ENCODE measurements at places on chromosomes 4 and X. TPM values are rescaled to one million over a fixed set of nuclear protein-coding genes. Genes with fewer than 3 reads are reported as not detected.

- H3K36me3 ChIP-seq = no peaks in the 10 kb centered on the region
- peaks cover 5% of the 10 kb centered on the region for H3K4me1 ChIP-seq
- H3K27ac ChIP-seq = no peak overlapping the region
Observed at GRCh38 chr4:38189445-38189844, 229.2 kb downstream of the PTTG2 start.

DNA sequence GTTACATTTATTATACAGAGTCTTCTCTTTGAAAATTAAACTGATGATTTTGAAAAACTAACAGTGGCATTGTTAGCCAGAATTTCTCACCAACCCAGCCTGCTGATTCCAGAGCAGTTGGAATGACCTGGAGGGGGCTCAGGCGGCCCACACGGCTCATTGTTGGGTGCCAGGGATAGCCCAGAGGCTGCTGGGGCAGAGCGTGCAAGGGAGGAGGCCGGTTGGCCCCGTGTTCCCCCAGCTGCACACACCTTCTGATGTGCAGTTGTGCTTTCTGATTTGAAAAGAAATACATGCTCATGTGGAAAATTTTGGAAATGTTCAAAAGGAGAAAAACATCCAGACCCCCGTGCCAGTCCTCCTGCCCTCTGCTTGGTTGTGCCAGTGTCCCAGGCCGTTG, 20.6 kb downstream of the WFS1 start:
- no peaks in the 10 kb centered on the region for H3K36me3 ChIP-seq
- no peaks in the 10 kb centered on the region for H3K27me3 ChIP-seq
- no peaks in the 10 kb centered on the region for H3K4me1 ChIP-seq
- no peak overlapping the region for H3K27ac ChIP-seq
- DNase-seq = no peak

- H3K4me1 ChIP-seq = no peaks in the 10 kb centered on the region
- DNase-seq = no peak
- H3K4me3 ChIP-seq = no peak overlapping the region
- H3K36me3 ChIP-seq = no peaks in the 10 kb centered on the region
Observed at GRCh38 chr4:156073976-156074375, 120.3 kb upstream of the CTSO start.

- no peaks in the 10 kb centered on the region for H3K4me1 ChIP-seq
- no peaks in the 10 kb centered on the region for H3K36me3 ChIP-seq
- no peak for DNase-seq
- H3K4me3 ChIP-seq = no peak overlapping the region
Observed at GRCh38 chr4:113368056-113368455, 318.6 kb downstream of the ANK2 start.

DNA sequence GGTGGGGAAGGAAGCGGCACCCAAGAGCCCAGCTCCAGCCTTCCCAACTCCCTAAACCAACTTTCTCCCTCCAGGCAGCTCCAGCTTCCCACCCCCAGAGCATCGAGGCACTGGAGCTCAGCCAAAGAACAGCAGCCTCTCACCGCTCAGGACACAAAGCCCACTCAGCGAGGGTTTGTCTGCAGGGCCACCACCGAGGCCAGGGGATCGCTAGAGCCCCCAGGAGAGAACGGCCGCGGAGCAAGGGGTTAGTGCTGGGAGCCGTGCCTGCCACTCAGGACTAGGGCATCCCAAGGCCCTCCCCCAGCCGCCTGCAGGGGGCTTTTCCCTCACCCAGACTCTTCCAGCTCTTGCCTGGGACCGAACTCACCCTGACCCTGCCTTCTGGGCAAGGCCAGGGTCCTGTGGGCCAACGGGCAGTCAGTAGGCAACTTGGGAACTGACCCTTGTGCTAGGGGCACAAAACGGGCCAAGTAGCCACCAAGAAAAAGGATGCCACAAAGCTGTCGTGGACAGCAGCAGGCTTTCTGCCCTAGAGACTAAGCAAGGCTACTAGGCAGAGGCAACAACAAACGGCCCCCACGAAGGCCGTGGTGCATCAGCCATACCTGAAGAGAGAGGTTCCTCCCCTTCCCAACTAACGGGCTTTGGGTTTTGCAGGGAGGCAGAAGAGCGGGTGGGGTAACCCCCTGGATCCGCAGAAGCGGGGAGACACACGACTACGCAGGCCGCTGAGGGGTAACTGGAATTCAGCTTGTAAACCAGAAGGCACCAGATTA, 2.3 kb downstream of the HCFC1 start:
- peaks cover 45% of the 10 kb centered on the region for H3K4me1 ChIP-seq
- H3K4me3 ChIP-seq = peak overlapping the region; percentile 100
- peak overlapping the region; percentile 70 for H3K27ac ChIP-seq
- no peak for DNase-seq

- DNase-seq = no peak
- no peaks in the 10 kb centered on the region for H3K4me1 ChIP-seq
- H3K27ac ChIP-seq = no peak overlapping the region
- H3K36me3 ChIP-seq = peaks cover 3% of the 10 kb centered on the region
Observed at GRCh38 chr4:38791010-38791409, 8.2 kb upstream of the TLR10 start.

DNA sequence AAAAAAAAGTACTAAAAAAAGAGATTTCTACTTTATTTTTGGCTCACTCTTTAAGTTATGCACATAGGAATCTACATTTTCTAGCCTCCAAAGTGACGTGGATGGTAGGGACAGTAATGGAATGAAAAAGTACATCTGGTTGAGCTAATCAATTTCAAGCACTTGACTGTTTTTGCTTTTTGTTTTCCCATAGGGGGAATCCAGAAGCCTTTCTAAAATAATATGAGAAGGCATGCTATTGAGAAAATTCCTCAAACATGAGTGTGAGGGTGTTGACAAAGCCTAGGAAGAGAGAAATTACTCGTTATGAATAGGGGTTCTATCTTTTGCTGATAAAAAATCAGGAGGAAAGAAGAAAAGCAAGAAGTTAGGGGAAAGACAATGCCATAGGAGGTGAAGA, 242.5 kb upstream of the PUDP start:
- H3K36me3 ChIP-seq = no peaks in the 10 kb centered on the region
- H3K27ac ChIP-seq = no peak overlapping the region
- no peak for DNase-seq
- H3K27me3 ChIP-seq = no peaks in the 10 kb centered on the region

- H3K4me3 ChIP-seq = no peak overlapping the region
- H3K27ac ChIP-seq = no peak overlapping the region
- H3K4me1 ChIP-seq = no peaks in the 10 kb centered on the region
- no peak for DNase-seq
- H3K27me3 ChIP-seq = no peaks in the 10 kb centered on the region
Observed at GRCh38 chr4:141571793-141572192, 64.6 kb upstream of the IL15 start.

- no peak for DNase-seq
- no peak overlapping the region for H3K27ac ChIP-seq
- no peak overlapping the region for H3K4me3 ChIP-seq
- H3K4me1 ChIP-seq = no peaks in the 10 kb centered on the region
Observed at GRCh38 chr4:78525559-78525958, 26.0 kb upstream of the ANXA3 start.

DNA sequence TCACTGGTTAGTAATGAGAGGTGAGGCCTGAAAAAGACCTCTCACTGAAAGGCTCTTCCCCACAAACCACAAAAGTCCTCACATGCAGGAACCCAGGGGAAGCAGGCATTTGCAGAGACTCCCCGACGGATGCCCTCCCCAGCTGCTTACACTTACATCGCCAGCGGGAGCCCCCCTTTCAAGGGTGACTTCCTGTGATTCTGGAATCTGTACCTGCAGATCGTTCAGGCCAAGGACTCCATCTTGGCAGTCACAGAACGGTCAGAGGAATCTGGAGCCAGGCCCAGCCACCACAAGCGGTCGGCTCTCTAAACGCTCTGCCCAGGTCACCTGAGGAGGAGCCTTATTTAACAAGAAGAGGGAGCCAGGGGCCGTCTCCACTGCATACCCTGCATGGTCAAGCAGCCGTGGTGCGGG, 71.3 kb upstream of the STS start:
- H3K36me3 ChIP-seq = no peaks in the 10 kb centered on the region
- H3K27me3 ChIP-seq = no peaks in the 10 kb centered on the region
- peaks cover 46% of the 10 kb centered on the region for H3K4me1 ChIP-seq
- H3K27ac ChIP-seq = no peak overlapping the region

- H3K4me3 ChIP-seq = peak overlapping the region; percentile 100
- DNase-seq = peak; percentile 54
- peaks cover 8% of the 10 kb centered on the region for H3K27me3 ChIP-seq
- H3K27ac ChIP-seq = peak overlapping the region; percentile 83
Observed at GRCh38 chr4:108166038-108166437, 2.7 kb downstream of the LEF1 start.

- no peak overlapping the region for H3K27ac ChIP-seq
- no peak overlapping the region for H3K4me3 ChIP-seq
- H3K27me3 ChIP-seq = no peaks in the 10 kb centered on the region
- no peak for DNase-seq
Observed at GRCh38 chr4:83305187-83305586, 20.6 kb upstream of the COQ2 start.

DNA sequence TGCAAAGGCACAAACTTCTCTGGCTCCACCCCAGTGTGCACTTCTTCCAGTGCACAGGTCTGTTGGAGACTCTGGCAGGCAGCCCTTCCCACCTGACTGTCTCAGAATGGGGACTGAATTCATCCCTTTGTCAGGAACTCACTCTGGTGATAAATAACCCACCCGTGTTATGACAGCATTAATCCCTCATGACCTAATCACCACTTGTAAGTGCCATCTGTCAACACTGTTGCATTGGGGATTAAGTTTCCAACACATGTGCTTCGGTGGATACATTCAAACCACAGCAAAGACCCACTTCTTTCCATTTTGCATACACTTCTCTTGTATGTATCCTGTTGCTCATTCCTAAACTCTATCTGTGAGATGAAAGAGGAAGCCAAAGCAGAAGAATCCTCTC, 1002.9 kb upstream of the IGFBP7 start:
- no peaks in the 10 kb centered on the region for H3K4me1 ChIP-seq
- DNase-seq = no peak
- H3K27ac ChIP-seq = no peak overlapping the region
- no peak overlapping the region for H3K4me3 ChIP-seq

GRCh38 chrX:94058728-94059382, 384.8 kb downstream of the FAM133A start:
- no peaks in the 10 kb centered on the region for H3K36me3 ChIP-seq
- H3K4me3 ChIP-seq = no peak overlapping the region
- H3K27me3 ChIP-seq = peaks cover 13% of the 10 kb centered on the region
- H3K4me1 ChIP-seq = no peaks in the 10 kb centered on the region
- DNase-seq = no peak

DNA sequence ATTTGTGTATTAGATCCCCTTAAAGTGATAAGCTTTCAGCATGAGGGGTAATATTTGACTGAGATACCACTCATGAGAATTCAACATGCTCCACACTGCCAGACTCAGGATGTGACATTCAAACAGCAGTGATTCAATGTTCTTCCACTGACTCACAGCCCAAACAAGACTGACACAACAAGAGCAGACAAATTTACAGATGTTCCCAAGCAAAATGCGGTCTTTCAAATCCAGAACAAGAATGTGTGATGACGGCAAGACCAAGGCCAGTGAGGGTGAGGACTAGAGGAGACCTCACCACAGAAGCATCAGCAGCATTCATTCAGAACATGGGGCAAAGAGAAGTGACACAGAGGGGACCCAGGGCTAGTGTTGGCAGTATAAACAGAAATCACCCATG, 99.3 kb upstream of the GRIA3 start:
- no peaks in the 10 kb centered on the region for H3K4me1 ChIP-seq
- DNase-seq = no peak
- no peaks in the 10 kb centered on the region for H3K36me3 ChIP-seq
- H3K4me3 ChIP-seq = no peak overlapping the region
- H3K27me3 ChIP-seq = no peaks in the 10 kb centered on the region

DNA sequence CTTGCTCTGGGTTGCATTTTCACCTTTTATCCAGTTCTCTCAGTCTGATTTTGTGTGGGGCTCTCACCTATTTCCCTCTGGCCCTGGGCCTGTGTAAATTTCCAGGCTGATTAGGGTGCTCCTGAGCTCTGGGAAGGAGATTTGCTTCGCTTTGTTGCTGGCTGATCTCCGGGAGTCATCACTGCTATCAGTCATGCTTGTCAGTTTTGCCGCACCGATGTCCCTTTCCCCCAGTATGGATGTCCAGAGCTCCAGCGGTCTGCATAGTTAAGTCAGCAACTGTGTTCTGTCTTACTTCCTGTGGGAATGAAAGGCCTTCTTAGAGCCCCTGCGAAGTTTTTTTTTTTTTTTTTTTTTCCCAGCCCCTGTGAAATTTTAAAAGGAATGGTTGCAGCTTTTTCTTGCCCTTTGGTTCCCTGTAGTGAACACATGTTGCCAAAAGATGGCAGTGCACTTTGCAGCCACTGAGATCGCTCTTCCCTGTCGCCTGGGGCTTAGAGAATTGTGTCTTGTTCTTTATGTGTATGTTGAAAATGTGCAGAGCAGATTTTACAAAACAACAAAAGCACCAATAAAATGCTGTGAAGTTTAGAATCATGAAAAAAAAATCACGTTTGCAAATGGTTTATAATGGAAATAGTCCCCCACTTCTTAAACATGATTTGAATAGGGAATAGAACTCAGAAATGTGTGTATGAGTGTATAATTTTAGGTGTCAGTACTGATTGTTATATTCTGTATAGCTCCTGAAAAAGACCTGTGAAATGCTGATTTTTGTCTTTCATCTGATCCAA, 109.1 kb upstream of the SLC4A4 start:
- H3K36me3 ChIP-seq = no peaks in the 10 kb centered on the region
- H3K4me3 ChIP-seq = no peak overlapping the region
- H3K4me1 ChIP-seq = no peaks in the 10 kb centered on the region
- no peak overlapping the region for H3K27ac ChIP-seq

DNA sequence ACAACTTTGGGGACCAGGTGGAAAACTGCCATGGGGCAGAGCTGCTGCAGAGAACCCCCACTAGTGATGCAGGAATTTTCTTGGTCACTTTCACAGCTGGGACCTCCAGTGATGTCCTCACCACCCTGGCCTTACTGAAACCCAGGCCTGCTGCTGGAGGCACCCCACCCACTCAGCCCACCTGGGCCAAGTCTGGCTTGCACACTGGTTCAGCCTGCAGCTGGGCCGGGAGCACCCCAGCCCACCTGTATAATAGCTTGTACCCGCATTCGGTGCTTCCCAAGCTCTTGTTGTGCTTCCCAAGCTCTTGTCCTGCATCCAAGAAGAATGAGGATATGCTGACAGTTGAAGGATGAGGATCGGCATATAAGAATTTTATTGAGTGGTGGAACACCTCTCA, 86.4 kb upstream of the ZMAT1 start:
- H3K4me1 ChIP-seq = no peaks in the 10 kb centered on the region
- H3K27ac ChIP-seq = no peak overlapping the region
- DNase-seq = no peak
- H3K36me3 ChIP-seq = no peaks in the 10 kb centered on the region
- peaks cover 43% of the 10 kb centered on the region for H3K27me3 ChIP-seq
- no peak overlapping the region for H3K4me3 ChIP-seq

TLR6 gene
- total RNA-seq = 3.6 TPM

BEX1 gene
- total RNA-seq = 0.39 TPM

CCNI gene
- 343 TPM for total RNA-seq

TMEM154 gene
- total RNA-seq = 22.0 TPM

PAGE5 gene
- total RNA-seq = not detected

WNK3 gene
- 1.4 TPM for total RNA-seq

ZNF711 gene
- 1.8 TPM for total RNA-seq

MSX1 gene
- total RNA-seq = not detected

ANXA10 gene
- not detected for total RNA-seq

Data from activated T-cell treated with anti-CD3 and anti-CD28 coated beads, Interleukin-2, amount 50 U/mL, for 72 hours (primary cell).